Omental fat pad (tissue), 4 donors: ENCODE measurements at places on chromosomes 16 and 17. TPM values are rescaled to one million over a fixed set of nuclear protein-coding genes. Genes with fewer than 3 reads are reported as not detected.

The TMC6 gene
- 21.8 TPM for total RNA-seq

The SIRT7 gene
- total RNA-seq: 15.4 TPM

The SPATA22 gene
- not detected for total RNA-seq

The CDRT15L2 gene
- not detected for total RNA-seq

The PMFBP1 gene
- 1.0 TPM for total RNA-seq

GRCh38 chr17:78598013-78598471 lies 20.8 kb upstream of the DNAH17 start:
- DNase-seq: no peak

DNA sequence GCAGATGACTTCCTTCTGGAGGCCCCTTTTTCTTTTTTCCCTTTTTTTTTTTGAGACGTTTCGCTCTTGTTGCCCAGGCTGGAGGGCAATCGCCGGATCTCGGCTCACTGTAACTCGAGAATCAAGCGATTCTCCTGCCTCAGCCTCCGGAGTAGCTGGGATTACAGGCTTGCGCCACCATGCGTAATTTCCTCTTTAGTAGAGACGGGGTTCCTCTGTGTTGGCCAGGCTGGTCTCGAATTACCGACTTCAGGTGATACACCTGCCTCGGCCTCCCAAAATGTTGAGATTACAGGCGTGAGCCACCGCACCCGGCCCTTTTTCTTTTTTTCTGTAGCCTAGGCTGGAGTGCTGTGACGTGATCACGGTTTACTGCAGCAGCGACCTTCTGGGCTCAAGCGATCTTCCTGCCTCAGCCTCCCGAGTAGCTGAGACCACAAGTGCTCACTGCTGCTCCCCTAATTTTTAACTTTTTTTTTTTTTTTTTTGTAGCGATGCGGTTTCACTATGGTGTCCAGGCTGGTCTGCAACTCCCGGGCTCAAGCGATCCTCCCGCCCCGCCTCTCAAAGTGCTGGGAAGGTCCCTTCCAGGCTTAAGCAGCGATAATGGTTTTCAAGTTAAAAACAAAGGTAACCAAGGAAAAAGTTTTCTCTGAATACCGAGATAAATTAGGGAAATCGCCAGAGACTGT lies 956 bp upstream of the IST1 start:
- peak; percentile 28 for DNase-seq

DNA sequence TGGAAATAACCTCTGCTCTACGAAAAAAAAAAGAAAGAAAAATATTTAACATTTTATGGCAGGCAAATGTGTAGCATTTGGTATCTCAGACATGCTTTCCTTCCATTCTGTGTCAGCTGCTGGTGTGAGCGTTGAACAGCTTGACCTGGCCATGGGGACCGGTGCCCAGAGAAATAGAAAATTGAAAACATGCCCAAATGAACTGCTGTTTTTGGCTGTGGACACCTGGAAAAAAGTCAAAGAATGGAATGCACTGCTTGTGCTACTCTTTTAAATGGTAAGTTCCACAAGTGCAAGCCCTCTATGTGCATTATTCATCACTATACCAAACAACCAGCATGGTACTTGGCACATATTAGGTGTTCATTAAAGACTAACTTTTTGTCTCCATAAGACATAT lies 127.2 kb downstream of the CDH8 start:
- no peak for DNase-seq

DNA sequence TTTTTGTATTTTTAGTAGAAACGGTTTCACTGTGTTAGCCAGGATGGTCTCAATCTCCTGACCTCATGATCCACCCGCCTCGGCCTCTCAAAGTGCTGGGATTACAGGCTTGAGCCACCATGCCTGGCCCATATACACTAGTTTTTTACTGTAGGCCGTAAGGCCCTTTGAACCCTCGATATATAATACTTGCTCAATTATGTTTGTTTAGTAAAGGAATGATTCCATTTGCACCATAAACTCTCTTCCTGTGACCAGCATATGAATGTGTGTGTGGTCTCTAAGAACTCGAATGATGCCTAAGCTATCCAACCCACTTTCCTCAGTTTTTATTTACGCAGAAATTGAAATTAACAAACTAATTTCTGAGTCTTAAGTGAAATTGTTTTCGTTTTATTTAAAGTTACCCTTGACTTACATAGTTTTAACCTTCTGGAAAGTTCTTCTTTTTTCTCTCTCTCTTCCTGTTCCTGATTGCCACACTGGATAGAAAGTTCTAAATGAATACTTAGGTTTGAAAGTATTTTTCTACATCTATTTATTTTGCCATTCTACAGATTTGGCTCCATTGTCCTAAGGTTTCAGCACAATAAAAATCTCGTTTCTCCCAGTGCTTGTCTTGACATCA lies 37.9 kb downstream of the PIGL start:
- no peak for DNase-seq

DNA sequence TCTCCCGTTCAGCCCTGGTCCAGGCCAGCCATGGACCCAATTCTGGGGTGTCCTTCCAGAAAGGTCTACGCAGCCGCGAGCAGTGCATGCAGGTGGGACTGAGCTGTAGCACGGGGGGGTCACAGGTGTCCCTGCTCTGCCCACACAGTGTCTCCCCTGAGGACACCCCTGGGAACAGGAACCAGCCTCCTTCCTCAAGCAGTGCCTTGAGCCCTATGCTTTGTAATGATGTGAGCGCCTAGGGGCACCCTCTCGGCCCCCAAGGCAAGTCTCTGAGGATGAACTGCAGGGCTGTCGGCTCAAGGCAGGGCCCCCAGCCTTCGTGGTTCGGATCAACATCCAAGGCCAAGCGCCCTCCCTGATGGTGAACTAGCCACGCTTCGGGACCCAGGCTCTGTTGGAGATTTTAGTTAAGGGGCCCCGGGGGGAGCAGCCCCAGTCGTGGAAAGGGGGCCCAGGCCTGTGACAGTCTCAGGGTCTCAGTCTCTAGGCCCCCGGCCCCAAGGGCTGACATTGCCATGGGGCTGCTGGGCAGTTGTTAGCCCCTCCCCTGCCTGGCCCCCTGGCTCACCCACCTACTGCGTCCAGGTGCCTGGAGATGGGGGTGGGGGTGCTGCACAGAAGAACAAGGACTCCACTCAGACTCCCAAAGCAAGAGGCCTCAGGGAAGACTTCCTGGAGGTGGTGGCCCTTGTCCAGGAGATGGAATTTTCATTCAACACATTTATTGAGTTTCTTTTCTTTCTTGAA lies 2.3 kb downstream of the IL17C start:
- no peak for DNase-seq

GRCh38 chr16:54923055-54923473 lies 7.6 kb upstream of the IRX5 start:
- no peak for DNase-seq

DNA sequence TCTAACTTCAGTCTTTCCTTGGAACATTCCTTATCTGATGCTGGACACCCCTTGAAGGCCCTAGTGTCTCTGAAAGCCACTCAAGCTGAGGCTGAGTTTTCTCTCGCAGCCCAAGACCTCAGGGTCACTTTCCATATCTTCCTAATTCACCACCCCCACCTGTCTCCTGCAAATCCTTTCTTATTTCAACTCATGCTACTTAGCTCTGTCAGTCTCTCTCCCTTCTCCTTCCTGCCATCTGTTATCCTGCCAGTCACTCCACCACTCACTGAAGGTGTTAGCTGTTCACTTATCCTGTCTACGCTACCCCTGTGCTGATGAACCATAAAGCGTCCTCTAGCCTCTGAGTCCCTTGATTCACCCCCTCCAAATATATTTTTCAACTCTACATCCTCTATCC lies 143.9 kb upstream of the SHISA6 start:
- DNase-seq: no peak

- no peak for DNase-seq
These were observed 16.4 kb downstream of the GJD3 start for GRCh38 chr17:40348136-40348504.

GRCh38 chr17:49343273-49343672 lies 18.8 kb downstream of the ZNF652 start:
- DNase-seq: no peak
